Activated effector memory CD4-positive, alpha-beta T cell treated with Interleukin-2 at 50 U/mL for 16 hours (primary cell): ENCODE measurements at places on chromosomes 4 and X.

DNA sequence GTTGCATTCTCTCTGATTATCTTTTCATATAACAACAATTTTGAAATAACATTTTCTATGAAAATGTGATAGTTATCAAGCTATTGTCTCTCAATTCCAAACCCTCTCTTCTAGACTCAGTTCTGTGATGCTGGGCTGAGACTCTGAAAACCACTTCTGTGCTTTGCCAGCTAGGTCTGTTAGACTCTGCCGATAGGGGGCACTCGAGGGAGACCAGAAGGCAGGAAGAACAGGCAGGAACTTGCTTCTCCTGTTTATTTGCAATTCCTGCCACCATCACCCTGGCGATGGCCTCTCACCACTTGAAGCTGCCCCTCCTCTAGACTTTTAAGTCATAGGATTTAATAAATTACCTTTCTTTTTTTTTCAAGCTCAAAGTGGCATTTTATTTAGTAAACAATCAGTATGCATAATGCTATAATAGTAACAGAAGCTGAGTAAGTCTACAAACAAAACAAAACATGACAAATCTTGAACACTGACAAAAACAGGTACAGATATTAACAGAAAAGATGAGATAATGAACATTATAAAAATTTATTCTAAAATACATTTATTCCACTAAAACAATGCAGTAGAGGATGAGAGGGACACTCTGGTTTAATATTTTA, 49.7 kb downstream of the RASL11B start:
- peak; percentile 37 for DNase-seq

DNA sequence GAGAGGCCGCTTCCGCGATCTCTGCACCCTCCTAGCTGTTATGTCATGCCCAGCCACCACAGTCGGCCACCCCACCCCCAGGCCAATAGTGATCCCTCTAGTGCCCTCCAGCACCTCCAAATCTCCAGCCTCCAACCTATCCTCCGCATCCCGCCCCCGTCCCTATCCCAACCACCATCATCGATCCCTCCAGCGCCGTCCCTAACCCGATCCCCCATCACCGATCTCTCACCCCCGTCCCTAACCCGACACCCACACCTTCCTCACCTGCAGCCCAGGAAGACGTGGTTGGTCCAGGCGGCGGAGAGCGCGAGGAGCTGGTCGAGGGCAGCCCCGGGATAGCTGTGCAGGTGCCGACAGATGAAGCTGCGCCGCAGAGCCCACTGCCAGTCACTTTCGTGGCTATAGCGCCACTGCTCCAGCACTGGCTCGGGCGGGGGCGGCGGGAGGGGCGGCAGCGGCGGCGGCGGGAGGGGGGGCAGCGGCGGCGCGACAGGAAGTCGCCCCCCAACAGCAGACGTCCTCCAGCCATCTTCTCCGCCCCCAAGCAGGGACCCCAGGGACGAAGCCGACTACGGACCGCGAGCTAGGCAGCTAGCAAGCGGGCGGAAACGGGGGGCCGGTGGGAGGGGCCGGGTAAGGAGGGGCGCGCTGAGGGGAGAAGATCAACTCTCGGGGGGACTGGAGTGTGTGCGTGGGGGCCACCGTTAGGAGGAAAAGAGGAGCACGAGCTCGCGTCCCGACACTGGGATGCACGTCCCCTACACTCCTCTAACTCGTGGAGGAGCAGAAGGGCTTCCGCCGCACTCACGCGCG, 552 bp downstream of the NKRF start:
- peak; percentile 35 for DNase-seq

DNA sequence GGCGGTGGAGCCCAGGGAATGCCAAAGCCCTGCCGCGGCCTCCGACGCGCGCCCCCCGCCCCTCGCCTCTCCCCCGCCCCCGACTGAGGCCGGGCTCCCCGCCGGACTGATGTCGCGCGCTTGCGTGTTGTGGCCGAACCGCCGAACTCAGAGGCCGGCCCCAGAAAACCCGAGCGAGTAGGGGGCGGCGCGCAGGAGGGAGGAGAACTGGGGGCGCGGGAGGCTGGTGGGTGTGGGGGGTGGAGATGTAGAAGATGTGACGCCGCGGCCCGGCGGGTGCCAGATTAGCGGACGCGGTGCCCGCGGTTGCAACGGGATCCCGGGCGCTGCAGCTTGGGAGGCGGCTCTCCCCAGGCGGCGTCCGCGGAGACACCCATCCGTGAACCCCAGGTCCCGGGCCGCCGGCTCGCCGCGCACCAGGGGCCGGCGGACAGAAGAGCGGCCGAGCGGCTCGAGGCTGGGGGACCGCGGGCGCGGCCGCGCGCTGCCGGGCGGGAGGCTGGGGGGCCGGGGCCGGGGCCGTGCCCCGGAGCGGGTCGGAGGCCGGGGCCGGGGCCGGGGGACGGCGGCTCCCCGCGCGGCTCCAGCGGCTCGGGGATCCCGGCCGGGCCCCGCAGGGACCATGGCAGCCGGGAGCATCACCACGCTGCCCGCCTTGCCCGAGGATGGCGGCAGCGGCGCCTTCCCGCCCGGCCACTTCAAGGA, at the start of gene FGF2:
Gene FGF2 (plus strand): TSS at position 279 of the 705 bp plus-strand sequence. CDS start 344 bp downstream, at position 623.
- no peak for DNase-seq

DNA sequence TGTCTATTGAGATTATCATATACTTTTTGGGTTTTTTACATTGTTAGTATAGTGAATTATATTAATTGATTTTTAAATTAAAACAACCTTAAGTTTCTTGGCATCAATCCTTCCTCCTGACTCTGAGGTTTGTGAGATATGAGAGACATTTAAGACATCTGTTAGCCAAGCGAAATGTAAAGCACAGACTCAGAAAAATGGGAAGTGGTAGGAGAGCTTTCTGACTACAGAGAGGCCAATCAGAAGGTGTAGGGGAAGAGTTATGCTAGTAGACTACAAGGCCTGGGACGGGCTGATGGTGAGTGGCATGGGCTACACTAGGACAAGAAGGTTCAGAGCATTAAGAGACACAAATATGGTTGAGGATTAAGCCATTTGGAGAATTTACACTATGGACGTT, 255.4 kb downstream of the PRDM5 start:
- DNase-seq: no peak

DNA sequence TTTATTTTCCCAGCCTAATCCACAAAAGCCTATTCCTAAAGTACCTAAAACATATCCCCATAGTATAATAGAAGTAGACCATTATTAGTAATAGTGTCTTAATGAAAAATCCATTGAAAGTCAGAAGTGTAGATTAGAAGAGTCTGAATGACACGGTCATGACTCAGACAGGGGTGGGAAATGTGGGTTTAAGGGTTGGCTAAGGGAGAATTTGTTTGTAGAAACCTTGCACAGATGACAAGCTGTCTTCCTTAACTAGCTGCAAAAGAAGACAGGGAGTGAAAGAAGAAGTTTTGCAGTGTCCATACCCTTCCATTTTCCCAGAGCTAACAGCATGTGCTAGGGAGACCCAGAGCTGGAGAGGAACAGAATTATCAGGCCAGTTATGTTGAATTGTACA, 242.7 kb upstream of the ETNPPL start:
- no peak for DNase-seq

DNA sequence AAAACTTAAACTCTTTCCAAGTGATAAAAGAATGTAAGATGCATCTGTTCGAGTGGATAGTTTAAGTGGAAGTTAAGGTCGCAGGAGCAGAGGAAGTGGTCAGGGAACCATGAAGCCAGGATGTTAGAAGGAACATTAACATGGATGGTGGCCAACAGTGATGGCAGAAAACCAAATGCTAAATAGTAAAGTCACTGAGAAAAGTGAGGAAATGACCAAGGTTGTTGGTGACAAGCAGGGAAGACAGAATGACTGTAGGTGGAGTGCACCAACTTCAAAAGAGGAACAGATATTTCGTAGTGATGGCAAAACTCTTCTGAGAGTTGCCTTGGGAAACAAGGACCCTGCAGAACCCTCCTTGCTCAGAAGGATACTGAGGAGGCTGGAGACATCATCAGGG, 226.2 kb downstream of the PALLD start:
- no peak for DNase-seq

DNA sequence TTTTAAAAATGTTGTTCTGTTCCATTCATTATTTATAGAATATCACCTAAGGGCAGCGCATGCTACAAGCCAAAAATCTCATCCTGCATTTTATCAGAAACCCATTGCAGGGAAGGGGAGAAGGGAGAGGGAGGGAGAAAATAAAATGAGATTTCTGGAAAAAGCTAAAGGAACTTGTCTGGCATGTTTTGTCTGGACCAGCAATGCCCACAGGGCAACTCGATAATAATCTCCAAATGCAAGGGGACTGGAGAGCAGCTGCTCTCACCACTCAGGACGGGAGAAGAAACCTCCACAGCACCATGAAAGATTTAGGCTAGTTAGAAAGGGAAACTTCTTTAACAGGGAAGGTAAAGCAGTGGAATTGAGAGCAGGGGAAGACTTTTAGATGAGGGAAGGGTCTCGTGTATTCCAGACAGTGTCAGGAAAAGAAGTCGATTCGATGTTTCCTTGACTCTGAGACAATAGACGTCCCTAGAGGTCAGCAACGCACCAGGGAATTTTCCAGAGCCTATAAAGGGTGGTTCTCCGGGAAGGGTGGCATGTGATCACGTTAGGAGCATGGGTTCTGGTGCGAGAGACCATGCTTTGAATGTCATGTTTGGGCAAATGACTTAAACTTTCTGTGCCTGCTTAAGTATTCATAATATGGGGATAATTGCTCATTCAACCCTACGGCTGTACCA, 132.2 kb upstream of the NDP start:
- DNase-seq: no peak

GRCh38 chrX:68193234-68193633, 240.1 kb downstream of the OPHN1 start:
- no peak for DNase-seq

DNA sequence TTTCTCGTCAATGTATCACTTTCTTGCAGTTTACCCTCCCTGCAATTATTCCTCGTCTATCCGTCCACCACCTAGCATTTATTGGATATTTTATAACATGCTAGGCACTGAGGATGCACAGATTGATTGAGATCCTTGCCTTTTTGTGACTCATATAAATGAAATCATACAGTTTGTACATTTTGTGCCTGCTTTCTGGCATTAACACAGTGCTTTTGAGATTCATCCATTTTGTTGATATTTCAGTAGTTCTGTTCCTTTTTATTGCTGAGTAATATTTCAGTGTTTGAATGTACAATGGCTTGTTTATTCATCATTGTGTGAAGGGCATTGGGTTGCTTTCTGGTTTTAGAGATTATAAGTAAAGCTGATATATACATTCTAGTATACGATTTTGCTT, 841 bp downstream of the TBC1D19 start:
- DNase-seq: no peak

GRCh38 chr4:103073792-103074438, 2.6 kb downstream of the SLC9B2 start:
- DNase-seq: no peak

DNA sequence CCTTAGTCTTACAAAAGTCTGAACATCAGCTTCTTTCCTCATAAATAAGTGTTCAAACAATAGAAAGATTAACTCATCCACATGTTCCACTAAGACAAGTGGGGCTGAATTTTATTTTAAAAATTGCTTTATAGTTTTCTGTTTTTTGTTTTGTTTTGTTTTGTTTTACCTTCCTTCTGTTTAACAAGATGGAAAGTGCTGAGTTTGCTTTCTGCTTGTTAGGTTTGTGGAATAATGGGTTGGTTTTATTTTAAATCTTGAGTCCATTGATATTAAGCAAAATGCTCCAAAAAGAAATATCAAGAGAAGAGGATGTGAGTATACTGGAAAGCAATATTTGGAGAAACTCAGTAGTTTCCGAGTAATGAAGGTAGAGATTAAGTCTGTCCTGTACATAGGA, 458.7 kb downstream of the FAT4 start:
- DNase-seq: no peak

DNA sequence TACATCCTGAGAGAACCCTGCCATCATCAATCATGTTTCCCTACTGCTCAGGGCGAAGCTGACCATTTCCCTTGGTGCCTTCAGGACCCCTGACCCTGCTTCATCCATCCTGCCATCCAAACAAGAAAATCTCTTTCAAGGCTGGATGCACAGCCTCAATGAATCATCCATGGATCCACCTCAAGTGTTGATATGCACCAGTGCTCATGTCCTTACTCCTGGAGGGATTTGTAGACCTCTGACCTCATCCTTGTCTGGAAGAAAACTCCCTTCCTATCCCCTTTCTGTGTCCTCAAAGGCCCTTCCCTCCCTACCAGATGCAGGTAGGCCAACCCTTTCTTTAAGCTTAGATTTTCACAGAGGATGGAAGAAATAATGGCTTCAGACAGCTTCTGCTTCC, 24.6 kb downstream of the BEX3 start:
- DNase-seq: no peak

DNA sequence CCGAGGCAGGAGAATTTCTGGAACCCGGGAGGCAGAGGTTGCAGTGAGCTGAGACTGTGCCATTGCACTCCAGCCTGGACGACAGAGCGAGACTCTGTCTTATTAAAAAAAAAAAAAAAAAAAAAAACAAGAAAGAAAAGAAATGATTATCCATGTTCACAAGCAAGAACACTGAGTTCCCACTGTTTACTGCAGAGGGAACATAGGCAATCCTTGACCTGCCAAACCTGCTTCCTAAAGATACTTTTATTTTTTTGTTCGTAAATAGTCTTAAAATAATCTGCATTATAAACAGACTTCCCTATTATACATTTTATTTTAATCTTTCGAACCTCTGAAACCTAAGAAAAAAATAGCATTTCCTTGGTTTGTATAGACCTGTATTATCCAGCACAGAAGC, 50.6 kb upstream of the TBC1D14 start:
- no peak for DNase-seq

GRCh38 chr4:18057821-18058533, 36.4 kb upstream of the LCORL start:
- no peak for DNase-seq

DNA sequence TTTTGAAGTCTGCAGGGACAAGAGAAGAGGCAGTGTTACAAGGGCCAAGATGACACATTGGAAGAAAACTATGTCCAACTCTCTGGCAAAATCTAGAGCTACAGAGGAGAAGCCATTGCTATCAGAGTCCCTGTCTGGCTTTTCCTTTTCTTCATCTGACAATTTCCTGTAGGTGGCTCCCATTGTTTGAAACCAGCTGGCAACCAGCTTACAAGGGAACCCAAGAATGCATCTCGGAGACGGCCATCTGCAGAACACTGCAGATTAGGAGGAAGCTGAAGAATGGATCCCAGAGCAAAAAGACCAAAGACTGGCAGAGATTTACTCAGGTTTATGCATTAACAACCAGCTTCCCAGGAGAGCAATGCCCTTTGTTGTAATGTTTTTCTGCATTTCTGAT, 216.2 kb upstream of the CTSO start:
- no peak for DNase-seq
